Cerebellar cortex (tissue), 1 donor: ENCODE measurements at places on chromosomes 2 and 18.

GRCh38 chr2:130135692-130136541 lies 6.9 kb upstream of the POTEF start:
- no peak for DNase-seq

DNA sequence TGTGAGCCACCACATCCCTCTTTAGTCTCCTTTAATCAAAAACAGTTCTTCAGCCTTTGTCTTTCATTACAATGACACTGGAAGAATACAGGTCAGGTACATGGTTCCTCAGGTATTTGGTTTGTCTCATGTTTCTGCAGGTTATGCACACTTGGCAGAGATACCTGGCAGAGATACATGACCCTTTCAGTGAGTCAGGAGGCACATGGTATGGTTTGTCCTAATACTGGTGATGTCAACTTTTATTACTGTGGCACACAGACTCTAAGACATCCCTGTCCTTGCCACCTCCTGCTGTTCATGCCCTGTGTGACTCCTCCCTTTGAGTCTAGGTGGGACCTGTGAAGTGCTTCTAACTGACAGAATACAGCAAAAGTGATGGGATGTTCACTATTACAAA lies 58.4 kb downstream of the SPIRE1 start:
- DNase-seq: no peak

- DNase-seq: peak; percentile 74
Observed at GRCh38 chr2:202090530-202090929, 17.5 kb downstream of the KIAA2012 start.

DNA sequence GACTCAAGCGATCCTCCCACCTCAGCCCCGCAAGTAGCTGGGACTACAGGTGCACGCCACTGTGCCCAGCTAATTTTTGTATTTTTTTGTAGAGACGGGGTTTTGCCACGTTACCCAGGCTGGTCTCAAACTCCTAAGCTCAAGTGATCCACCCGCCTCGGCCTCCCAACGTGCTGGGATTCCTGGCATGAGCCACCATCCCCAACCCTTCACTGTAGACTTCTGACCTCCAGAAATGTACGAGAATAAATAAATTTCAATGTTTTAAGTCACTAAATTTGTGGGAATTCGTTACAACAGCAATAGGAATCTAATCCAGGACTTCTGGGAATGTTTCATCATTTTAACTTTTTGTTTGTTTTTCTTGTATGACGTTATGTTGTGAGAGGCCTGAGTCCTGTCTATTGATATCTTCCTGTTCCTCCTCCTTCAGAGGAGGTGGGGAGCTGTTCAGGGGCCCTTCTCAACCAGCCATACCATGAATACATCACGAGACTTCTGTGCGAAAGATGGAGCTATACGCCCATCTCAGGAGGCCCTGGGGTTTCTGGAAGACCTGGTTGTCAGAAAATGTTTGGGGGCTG lies 40.0 kb downstream of the TEX44 start:
- no peak for DNase-seq

DNA sequence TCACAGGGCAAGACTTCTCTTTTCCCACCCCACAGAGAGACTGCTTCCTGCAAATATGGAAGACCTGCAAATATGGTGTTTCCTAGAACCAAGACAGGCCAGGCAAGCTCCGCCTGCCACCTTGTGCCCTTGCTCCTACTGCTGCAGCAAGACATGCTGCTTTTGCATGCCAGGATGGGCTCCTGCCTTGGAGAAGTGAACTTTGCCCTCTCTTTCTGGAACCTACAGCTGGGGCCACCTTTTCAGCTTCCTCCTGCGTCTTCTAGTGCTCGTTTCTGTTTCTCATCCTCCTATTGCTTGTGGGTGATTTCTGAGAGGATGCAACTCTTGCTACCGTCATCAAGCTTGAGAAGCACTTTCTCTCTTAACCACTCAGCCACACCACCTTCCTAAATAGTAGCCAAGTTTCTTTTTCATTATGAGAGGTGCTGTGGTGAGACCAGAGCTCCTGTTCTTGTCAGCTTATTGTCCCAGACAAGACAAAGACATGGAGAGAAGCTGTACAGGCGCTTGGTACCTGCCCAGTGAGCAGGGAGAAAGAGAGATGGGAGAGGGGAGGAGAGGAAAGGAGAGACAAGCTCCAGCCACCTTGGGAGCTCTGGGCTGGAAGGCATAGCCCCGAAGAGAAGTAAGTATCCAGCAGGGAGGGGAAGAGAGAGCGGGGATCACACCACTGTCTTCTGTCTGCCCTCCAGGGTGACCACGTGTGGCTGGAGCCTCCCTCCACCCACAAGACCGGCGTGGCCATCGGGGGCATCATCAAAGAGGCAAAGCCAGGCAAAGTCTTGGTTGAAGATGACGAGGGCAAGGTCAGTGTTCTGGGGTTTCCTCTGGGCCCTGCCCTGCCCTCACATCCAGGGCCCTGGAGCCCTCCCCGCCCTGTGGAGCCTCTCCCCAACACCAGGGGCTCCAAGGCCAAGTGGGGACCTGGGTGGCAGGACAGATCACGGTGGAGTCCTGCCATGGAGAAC lies 28.3 kb downstream of the MYO7B start:
- no peak for DNase-seq

DNA sequence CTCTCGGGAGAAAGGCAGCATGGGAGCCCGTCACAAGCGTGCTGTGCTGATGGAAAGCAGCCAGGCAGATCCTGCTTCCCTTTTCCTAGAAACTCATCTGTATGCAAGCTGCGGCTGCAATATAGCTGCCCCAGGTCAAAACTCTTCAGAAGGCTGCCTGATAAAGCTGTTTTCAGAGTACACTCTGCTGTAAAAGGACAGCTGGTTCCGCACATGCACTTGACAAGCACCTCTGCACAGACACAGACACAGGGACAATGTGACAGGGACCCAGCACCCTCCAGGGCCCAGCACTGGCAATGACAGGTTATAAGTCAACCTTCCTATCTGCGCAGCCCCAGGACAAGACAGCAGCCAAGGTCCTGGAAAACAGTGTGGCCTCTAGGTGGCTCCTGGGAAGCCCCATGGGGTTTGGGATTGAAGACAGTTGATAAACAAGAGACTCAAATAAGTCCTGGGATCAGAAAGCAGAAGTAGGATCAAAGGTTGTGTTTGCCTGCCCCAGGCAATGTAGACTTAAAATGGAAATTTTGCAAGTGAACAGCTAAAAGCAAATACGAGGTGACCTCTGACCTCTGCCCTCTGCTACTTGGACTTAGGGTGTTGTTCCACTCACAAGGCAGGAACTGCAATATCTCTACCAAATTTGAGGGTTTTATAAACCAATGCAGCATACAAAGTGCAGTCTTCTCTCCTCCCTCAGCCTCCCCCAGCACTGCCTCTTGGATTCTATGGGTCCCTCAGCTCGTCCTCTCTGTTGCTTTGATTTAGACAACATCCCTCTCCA lies 16.9 kb downstream of the SLC66A2 start:
- DNase-seq: no peak

- DNase-seq: no peak
Observed at GRCh38 chr2:72926811-72927465, 9.6 kb downstream of the EMX1 start.

DNA sequence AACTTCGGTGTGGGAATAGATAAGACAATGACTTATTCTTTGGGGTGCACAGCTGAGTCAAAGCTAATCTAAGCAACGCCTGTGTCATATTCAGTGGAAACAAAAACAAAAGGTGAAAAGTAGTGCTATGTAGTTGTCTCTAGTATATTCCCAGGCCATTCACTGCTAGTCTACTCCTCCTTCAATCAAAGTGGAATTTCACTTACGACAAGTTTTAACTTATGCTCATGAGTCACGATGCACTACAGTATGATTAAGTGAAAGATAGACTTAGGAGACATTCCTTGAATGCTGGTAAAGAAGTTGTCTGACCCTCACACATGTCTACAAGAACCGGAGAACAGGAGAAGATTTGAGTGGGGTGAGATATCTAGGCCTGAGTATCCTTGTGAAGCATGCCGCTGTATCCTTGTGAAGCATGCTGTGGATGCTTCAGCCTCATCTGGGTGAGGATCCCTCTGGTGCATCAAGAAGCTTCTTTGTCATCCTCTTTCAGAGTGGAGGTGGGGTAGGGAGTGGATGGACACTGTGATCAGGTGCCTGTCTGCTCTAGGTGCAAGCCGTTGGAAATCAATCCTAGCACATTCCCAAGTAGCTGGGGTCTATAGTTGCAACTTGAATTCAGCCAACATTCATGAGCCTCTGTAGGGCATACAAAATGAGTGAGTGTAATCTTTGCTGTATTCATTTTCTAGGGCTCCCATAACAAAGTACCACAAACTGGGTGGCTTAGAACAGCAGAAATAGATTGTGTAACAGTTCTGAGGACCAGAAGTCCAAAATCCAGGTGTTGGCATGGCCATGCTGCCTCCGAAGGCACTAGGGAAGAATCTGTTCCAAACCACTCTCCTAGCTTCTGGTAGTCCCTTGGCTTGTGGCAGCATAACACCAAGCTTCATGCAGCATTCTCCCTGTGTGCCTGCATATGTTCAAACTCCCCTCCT lies 173.5 kb upstream of the FN1 start:
- DNase-seq: no peak

DNA sequence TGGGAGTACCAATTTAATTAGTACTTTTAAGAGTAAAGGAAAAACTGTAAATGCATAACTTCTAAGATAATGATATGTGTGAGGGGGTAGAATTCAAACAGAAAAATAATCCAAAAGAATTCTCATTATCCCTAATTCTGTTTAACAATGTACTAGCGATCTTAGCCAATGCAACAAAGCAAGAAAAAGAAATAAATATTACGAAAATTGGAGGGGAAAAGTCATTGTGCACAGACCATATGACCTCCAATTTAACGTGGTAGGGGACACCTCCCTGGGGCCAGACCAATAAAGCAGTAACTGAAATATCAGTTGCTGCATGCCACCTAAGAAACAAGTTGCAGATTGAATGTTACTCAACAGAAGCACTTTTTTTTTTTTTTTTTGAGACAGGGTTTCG lies 25.9 kb upstream of the PEX13 start:
- no peak for DNase-seq

- DNase-seq: peak; percentile 62
Observed at GRCh38 chr2:26469092-26469710, 8.7 kb downstream of the OTOF start.

DNA sequence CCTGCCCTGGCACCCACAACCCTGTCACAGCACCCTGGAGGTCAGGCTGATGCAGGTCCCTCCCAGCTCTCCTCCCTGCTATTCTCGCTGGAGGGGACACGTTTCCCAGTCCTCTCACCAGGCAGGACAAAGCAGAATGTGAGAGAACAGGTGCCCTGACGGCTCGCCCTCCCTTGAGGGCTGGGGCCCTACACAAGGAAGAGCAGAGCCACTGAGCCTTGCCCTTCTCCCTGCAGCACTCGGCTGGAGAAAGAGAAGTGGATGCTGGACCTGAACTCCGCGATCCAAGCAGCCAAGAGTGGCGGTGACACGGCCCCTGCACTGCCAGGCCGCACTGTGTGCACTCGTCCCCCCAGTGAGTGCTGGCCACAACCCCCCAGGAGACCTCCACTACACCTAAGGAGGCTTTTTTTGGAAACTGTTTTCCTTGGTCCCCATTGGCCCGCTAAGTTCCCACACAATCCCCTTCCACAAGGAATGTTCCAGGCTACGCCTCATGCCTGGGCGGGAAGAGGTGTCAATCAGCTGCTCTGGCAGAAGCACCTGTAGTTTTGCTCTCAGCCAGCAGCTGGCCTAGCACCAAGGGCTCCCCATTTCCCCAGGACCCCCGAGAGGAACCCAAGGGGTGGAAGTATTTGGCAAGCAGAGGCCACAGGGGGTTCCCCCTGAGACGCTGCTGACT lies 17.4 kb downstream of the STK25 start:
- no peak for DNase-seq

GRCh38 chr2:140392824-140393223 lies 1612.6 kb upstream of the NXPH2 start:
- no peak for DNase-seq

GRCh38 chr2:1856475-1856874 lies 112.2 kb upstream of the PXDN start:
- peak; percentile 29 for DNase-seq

- no peak for DNase-seq
Observed at GRCh38 chr2:127678531-127678930, 3.2 kb upstream of the LIMS2 start.

DNA sequence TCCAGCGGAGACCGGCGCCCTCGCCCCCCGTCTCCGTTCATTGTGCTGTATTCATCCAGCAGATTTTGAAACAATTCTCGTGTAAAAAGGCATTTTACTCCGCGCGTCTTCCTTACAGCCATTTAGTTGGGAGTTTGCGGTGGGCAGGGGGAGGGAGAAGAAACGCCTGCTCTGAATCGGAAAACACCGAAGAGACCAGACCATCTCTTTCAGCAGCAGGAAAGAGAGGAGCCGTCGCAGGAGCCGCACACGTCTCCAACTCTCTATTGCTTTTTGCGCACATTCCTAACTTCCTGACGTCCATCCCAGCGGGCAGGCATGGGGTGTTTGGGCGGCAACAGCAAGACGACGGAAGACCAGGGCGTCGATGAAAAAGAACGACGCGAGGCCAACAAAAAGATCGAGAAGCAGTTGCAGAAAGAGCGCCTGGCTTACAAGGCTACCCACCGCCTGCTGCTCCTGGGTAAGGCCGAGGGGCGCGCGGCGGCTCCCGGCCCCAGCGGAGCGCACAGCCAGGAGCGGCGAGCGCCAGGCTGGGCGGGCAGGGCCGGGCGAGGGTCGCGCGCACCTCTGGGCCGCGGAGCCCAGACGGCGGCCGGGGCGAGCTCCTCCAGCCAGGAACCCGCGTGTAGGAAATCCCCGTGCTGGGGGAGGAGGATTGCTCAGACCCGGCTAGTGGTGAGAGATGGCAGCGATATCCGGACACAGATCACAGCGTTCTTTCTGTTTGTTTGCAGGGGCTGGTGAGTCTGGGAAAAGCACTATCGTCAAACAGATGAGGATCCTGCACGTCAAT lies 63.2 kb downstream of the GNAL start:
- DNase-seq: no peak

DNA sequence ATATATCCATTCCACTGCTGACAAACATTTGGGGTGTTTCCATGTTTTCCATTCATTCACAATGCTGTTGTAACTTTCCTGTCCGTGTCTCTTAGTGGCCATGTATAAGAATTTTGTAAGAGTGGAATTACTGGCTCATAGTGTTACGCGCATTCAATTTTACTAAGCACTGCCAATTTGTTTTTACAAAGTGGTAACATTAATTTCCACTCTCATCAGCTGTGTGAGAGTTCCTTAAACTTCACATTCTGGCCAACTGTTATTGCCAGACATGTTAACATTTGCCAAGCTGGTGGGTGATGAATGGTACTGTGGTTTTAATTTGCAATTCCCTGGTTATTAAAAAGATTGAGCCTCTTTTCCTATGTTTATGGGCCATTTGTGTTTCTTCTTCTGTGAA lies 134.2 kb downstream of the DTNB start:
- DNase-seq: no peak

GRCh38 chr2:51711766-51712165 lies 679.8 kb upstream of the NRXN1 start:
- no peak for DNase-seq
